ENCODE measurements at places on chromosomes 7 and 10.

DNA sequence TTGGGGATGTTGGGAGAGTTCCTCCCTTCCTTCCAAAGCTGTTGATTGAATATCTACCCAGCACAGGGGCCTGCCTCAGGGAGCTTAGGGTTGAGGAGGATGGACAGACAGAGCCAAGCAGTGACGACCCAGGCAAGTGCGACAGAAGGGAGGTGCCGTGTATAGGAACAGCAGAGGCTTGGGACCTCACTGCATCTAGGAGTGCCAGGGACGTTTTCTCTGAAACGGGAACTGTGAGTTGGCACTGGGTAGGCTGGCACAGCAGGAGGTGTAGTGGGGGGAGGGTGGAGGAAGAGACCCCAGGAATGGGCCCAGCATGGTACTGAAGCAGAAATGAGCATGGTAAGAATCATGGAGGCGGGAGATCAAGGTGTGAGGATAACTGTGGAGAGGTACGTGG, 55.3 kb upstream of the MGMT start:
- DNase-seq: no peak

DNA sequence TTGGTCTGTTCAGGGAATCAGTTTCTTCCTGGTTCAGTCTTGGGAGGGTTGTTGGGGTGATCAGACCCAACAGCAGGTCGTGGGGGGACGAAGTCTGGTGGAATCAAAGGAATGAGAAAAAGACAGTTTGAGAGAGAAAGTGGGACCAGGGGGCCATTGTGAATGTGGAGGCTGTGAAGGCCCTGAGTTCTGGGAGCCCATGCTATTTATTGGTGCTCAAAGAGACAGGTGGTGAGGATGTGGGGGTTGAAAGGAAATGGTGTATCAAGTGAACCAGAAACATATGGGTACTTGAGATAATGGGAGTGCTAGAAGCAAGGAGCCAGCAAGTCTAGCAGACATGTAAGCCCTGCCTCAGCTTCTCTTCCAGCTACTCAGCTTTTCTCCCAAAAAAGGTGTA, 84.1 kb downstream of the CCSER2 start:
- no peak for DNase-seq

GRCh38 chr7:1938788-1939433, 268.8 kb downstream of the ELFN1 start:
- DNase-seq: no peak

- DNase-seq: no peak
These were observed 35.5 kb downstream of the IKZF1 start for GRCh38 chr7:50339990-50340500.

GRCh38 chr7:6307762-6308161, 35.3 kb upstream of the CYTH3 start:
- DNase-seq: no peak

DNA sequence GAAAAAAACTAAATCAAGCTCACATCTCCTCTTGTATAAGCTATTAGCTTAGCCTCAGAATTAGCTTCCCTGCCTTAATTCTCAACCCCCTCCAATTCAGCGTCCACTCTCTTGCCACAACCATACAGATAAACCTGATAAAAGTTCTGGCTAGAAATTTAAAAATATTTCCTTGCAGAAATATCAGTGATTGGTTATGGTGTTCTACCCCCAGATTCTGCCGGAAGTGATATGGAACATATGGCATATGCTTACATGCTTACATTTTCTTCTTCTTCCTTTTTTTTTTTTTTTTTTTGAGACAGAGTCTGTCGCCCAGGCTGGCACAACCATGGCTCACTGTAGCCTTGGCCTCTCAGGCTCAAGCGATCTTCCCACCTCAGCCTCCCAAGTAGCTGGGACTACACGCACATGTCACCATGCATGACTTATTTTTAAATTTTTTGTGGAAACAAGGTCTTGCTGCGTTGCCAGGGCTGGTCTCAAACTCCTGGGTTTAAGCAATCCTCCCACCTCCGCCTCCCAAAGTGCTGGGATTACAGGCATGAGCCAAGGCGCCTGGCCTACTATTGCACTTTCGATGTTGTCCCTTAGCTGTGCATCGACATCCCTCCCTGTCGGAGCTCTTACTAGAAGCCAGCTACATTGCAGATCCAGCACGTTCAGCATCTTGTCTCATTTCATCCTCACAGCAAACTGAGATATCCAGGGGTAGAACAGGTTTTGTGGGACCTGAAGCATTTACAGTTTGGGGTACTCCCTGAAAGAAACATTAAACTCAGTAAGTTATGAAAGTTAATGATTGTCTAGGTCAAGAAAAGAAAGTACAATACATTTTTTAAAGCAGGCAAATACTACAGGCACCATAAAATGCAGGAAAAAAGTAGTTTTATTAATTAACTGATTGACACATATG, 205.6 kb upstream of the TCF7L2 start:
- DNase-seq: no peak
